ENCODE measurements at places on chromosomes 7 and 10. TPM values are rescaled to one million over a fixed set of nuclear protein-coding genes. Genes with fewer than 3 reads are reported as not detected.
A peak's percentile ranks its signal among the peaks of the same experiment; 100 is the strongest.

The IGFBP3 gene
- total RNA-seq = 60.8 TPM

The ZNF804B gene
- total RNA-seq = not detected

The LMOD2 gene
- total RNA-seq = 888 TPM

The ADAM12 gene
- total RNA-seq = 0.27 TPM

The NOD1 gene
- total RNA-seq = 7.0 TPM

The SGCE gene
- total RNA-seq = 20.1 TPM

The NAT16 gene
- total RNA-seq = not detected

The LSM5 gene
- 39.5 TPM for total RNA-seq

The PDGFA gene
- total RNA-seq = 26.0 TPM

The TBX20 gene
- 83.9 TPM for total RNA-seq

The SLC26A5 gene
- total RNA-seq = not detected

The MKX gene
- 0.22 TPM for total RNA-seq

The MLLT10 gene
- total RNA-seq = 18.7 TPM

The PNLIPRP3 gene
- not detected for total RNA-seq

The NPTX2 gene
- total RNA-seq = 2.3 TPM

DNA sequence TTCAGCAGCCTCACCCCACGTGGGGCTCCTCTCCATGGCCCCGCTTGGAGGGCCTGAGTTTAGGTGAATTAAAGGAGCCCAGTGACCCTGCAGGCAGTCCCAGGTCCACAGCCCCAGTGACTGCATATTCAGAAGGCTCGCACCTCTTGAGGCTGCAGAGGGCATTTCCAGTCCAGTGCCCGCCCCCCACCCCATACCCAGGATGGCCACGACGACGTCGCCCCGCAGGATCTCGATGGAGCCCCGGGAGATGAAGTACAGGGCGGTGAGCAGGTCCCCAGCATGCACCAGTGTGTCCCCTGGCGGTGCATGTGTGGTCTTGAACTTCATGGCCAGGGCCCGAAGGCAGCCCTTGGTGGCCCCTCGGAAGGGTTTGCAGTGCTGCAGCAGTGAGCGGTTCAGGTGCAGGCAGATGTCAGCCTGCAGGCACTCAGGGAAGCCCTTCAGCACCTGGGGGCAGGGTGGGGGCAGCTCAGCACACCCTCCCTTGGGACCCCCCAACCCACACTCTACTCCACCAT, 28.1 kb downstream of the KCNH2 start:
- DNase-seq = peak; percentile 9

- DNase-seq = no peak
These were observed 23.3 kb upstream of the SFTPA2 start for GRCh38 chr10:79583488-79584024.

DNA sequence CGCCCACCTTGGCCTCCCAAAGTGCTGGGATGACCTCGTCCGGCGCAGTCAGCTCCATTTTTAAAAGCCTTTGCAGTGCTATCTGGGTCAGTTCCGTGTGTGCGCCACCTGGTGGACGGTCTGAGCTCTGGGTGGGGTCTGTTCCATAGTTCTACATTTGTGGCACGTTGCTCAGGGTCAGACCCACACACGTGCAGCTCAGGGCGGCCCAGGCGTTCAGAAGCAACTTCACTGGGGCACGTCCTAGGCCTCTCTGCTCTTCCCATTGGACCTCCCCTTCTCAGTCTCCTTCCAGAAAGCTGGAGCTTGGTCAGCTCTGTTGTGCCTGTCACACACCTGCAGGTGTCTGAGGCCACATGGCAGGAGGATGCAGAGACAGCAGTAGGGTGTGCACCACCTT, 137.9 kb downstream of the DNAJB6 start:
- no peak for DNase-seq

DNA sequence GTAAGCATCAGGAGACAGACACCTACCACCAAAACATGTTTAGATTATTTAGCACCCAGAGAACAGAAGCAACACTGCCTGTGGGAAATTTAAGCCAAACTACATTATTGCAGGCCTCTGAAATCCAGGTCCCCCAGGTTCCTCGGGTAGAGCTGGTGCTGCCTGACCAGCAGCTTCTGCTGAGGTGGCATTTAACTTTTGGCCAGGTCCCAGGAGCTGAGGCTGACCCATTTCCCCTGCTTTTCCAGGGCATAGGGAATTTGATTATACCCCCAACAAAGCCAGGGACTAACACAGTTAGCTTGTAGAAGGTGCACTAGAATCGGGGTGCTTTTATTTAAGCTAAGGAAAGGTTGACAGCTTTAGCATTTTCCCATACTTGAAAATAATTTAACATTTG, 4.7 kb downstream of the LRRC4 start:
- no peak for DNase-seq

- DNase-seq = no peak
These were observed 498.1 kb downstream of the KIF20B start for GRCh38 chr10:90199513-90199912.

DNA sequence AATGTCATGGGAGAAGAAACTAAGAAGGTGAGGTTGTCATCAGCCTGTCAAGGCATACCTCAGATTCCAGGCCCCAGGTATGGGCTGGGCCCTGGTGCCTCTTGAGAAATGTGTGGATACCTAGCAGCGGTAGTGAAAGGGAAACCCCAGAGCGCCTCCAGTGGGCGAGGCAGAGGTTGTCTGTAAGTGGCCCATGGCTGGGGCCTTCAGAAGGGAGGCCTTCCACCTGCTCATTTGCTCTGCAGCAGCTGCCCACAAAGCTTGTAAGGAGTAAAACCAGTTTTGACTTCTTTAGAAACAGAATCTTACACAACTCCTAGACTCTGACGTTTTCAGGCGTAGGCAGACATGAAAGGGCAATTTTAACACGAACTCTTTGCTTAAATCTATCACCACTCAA, 509.9 kb downstream of the PARD3 start:
- no peak for DNase-seq

GRCh38 chr7:24781106-24781505, 23.8 kb upstream of the GSDME start:
- no peak for DNase-seq

DNA sequence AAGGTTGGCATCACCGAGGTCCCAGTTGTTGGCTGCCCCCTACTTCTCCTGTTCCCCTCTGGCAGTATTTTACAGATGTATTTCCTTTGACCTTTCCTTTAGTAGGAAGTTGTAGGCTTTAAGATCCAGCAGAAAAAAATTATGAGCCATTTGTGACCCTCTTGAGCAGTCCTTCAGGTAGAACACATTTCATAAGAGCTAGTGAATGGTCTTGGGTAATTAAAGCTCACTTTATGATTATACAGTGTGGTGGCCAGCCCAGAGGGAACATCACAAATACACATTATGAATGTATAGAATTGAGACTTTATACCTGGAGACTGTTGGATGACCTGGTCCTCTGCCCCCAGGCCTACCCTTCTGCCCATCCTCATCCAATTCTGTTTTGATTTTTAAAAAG, 57.0 kb downstream of the KAT6B start:
- DNase-seq = no peak

DNA sequence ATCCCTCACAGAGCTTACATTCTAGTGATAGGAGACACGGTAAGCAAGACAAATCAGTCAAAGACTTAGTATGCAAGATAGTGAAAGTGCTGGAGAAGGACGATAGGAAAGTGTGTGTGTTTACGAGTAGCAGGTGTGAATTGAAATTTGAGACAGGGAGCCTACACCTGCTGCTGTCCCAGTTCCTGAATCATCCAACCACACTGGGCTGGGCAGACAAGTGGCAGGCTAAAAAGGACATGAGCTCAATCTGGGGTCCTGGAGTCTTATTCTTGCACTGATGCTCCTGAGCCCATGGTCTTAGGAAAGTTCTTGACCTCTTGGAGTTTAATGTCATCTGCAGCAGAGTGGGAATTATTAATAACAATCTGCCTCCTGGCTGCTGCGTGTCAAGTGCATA, 16.2 kb downstream of the RBP3 start:
- DNase-seq = no peak

GRCh38 chr7:31316876-31317275, 23.6 kb downstream of the NEUROD6 start:
- DNase-seq = no peak

DNA sequence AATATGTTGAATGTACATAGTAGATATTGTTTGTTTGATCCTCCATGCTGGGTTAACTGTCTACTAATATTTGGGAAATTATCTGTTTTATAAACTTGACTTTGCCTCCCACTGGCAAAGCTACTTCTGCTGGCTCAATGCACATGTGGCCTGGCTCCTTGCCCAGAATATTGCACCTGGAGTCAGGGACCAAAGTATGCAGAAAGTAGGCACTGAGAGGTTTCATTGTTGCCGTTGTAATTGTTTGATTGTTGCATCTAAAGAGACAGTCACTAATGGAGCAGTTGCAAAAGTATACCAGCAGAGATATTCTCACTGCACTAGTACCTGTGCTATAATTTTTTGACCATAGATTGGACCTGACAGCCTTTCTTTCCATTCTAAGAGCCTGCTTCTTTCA, 137.8 kb upstream of the CNTNAP2 start:
- no peak for DNase-seq

GRCh38 chr10:60497364-60497763, 107.7 kb upstream of the ANK3 start:
- DNase-seq = no peak

GRCh38 chr7:156932006-156932405, 17.5 kb upstream of the NOM1 start:
- no peak for DNase-seq

DNA sequence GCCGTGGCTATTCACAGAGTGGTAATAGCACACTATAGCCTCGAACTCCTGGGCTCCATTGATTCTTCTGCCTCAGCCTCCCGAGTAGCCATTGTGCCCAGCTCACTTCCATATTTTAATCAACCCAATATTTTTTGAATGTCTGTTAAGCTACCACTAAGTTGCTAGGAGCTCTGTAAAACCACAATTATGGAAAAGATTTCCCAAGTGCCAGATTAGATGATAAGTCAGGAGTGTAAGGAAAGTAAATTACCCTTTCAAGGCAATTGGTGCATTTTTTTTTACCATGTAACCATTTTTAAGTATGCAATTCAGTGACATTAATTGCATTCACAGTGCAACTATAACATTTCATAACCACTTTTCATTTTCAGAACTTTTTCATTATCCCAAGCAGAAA, 87.5 kb upstream of the GATAD1 start:
- no peak for DNase-seq

GRCh38 chr7:40175725-40176510, 41.1 kb downstream of the SUGCT start:
- no peak for DNase-seq

DNA sequence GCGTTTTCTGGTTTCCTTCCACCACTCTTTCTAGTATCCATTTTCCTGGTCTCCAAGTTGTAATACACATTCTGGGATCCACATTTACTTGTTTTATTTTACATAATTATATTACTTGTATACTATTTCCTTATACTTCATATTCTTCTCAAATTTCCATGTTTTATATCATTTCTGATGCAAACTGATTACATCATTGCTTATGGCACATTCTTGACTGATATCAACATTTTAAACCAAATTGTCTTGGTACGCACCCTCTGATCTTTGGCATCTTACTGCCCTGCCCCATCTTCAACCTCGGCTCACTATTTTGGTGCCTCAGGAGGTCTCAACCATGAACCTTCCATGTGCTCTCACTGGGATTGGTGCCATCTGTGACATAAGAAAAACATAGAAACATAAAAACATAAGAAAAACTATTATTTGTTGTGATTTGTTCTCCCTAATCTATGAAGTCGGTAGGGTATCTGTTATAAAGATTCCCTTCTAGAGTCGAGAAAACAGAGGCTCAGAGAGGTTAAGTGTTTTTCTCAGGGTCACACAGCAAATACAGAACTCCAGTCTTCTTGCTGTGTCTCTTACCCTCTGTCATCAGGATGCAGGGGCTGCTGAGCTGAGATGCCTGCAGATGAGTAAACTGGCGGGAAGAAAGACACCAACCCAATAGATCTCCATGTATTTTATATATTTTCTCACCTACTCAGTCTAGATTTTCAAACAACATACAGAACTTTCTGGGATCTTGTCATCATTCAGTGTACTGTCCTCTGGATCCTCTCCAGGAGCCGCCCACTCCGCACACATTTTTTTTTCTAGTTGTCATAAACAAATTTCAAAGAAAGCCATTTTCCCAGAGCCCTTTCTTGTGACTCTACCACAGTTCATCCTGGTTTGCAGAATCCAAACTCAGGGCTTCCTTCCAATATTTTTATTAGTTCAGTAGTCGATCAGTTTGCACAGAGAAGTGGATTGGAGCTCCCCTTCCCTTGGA, 79.5 kb downstream of the PARP12 start:
- DNase-seq = no peak

GRCh38 chr7:24401628-24402593, 117.9 kb downstream of the NPY start:
- no peak for DNase-seq

DNA sequence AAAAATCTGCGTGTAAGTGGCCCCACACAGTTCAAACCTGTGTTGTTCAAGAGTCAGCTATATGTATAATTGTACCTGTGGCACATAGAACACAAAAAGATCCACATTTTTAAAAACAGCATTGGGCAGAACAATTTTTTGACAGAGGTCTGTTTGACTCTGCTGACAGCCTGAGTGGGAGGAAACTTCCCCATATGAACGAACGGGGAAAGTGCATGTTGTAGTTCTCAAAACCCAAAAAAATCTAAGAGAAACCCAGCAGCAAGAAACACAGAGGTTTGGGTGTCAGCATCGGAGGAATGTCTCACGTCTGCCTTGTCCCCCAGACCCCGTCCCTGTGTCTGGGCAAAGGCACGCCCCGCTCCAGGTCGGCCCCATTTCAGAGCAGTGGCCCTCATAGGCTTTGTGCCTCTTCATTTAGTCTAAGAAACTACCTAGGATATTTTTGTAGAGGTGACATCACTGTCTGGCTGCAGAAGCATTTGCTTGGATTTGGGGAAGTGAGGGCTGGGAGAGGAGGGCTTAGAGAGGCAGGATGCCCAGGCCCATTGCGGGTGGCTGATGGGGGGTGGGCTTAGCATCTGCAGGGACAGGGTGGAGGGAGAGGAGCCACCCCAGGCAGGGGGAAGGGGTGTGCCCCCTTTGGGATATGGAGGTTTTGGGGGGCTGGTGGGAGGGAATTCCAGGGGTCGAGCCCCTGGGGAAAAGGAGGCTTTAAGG, 11.0 kb downstream of the CUX1 start:
- no peak for DNase-seq

DNA sequence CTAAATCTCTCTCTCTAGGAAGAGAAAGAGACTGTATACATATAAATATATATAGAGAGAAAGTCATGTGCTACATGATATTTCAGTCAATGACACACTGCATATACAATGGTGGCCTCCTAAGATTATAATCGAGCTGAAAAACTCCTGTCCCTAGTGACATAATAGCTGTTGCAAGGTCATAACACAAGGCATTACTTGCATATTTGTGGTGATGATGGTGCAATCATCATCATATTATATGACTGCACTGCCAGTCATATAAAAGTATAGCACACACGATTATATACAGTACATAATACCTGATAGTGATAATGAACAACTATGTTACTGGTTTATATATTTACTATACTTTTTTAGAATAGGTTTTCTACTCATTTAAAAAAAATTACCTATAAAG, 316.7 kb downstream of the FGFR2 start:
- no peak for DNase-seq
